ENCODE measurements at places on chromosomes 3 and 15.
A peak's percentile ranks its signal among the peaks of the same experiment; 100 is the strongest.

DNA sequence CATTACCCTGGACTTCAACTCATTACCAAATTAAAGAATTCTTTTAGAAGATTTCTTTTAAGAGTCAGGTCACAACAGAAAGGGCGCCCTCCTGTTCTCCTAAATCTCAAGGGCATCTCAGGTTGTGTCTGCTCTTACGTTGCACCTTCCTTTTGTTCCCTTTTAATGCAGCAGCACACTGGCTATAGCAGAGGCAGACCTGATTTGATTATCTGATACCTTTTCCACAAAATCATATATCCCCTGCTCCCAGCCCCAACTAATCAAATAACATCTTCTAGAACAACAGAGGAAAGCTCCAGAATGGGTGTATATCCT is 40.1 kb downstream of the TIGIT start:
- no peaks in the 10 kb centered on the region for H3K27me3 ChIP-seq
- H3K4me3 ChIP-seq, result no peak overlapping the region
- H3K36me3 ChIP-seq, result no peaks in the 10 kb centered on the region

GRCh38 chr3:185685231-185686035 is 99.3 kb downstream of the SENP2 start:
- no peak for DNase-seq
- no peak overlapping the region for H3K27ac ChIP-seq
- no peak overlapping the region for H3K4me3 ChIP-seq
- no peaks in the 10 kb centered on the region for H3K4me1 ChIP-seq
- H3K27me3 ChIP-seq, result no peaks in the 10 kb centered on the region
- no peaks in the 10 kb centered on the region for H3K36me3 ChIP-seq

GRCh38 chr3:9230596-9230995 is 18.9 kb downstream of the SRGAP3 start:
- H3K27ac ChIP-seq, result no peak overlapping the region
- no peak for DNase-seq
- no peaks in the 10 kb centered on the region for H3K27me3 ChIP-seq
- H3K4me3 ChIP-seq, result no peak overlapping the region

- H3K36me3 ChIP-seq, result no peaks in the 10 kb centered on the region
- no peak overlapping the region for H3K4me3 ChIP-seq
- no peaks in the 10 kb centered on the region for H3K27me3 ChIP-seq
- H3K27ac ChIP-seq, result no peak overlapping the region
Observed at GRCh38 chr15:38193496-38193895, 59.1 kb upstream of the SPRED1 start.

DNA sequence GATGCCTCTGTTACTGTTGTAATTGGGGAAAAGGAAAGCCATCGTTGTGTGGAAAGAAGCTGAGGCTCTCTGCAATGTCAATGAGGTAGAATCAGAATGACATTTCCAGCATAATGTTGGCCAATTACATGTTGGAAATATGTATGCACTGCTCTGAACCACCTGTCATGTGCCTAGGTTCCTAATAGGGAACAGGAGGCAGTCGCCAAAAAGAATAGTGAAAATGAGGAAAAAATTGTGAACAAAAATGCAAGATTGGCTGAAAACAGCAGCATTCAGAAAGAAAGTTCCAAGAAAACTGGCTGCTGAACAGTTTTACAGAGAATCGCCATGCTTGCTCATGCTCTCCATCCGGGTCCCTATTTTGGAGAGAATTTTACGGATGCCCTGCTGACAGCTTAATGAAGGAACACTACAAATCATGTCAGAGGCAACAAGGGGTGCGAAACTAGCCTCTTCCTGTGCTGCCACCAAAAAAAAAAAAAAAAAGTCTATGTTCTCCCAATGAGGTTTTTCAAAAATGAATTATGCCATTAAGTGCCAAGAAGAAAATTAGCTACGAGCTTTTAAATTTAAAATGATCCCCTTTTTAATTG is 305.9 kb upstream of the ARRDC4 start:
- H3K27ac ChIP-seq, result no peak overlapping the region
- H3K4me1 ChIP-seq, result peaks cover 8% of the 10 kb centered on the region
- no peaks in the 10 kb centered on the region for H3K36me3 ChIP-seq
- H3K4me3 ChIP-seq, result no peak overlapping the region

GRCh38 chr3:184820525-184820924 is 8.6 kb downstream of the VPS8 start:
- H3K36me3 ChIP-seq, result no peaks in the 10 kb centered on the region
- no peak overlapping the region for H3K4me3 ChIP-seq
- no peaks in the 10 kb centered on the region for H3K4me1 ChIP-seq
- no peak overlapping the region for H3K27ac ChIP-seq

DNA sequence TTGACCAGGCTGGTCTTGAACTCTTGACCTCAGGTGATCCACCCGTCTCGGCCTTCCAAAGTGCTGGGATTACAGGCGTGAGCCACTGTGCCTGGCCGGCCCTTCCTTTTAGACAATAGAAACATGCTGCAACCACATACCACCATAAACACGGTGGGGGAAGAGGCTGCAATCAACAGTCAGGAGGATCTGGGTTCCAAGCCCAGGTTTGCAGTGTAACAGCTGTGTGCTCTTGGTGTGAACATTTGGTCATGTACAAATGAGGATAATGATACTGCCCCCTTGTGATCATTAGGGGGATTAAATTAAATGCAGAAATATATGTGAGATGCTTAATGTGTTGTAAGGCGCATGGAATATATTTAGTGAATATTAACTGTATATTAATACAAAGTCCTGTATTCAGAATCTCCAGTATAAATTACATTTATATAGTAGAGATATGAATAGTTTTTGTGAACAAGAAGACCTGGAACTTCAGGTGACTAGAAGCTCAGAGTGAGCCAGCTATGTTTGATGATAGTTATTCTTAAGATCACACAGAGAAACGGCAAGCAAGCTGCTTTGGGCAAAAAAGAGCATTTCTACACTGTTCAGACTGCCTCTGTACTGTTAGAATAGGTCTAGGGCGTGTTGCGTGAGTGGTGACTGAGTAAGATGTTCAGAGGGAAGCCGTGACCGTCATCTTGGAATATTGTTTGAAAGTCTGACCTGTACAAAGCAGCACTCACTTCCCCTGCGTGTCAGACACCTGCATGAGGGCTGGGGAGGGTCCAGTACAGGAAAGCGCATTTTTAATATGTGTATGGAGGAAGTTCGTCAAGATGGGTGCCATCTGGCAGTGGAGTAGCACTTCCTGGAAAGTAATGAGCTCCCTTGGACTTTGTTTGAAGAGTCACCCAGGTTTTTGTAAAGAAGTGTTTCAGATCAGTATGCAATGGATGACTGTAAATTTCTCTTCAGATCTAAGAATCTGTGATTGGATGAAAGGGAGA is 125.8 kb downstream of the PGPEP1L start:
- no peaks in the 10 kb centered on the region for H3K36me3 ChIP-seq
- no peak overlapping the region for H3K4me3 ChIP-seq
- H3K4me1 ChIP-seq, result peaks cover 73% of the 10 kb centered on the region
- H3K27ac ChIP-seq, result no peak overlapping the region
- no peaks in the 10 kb centered on the region for H3K27me3 ChIP-seq
- DNase-seq, result no peak

DNA sequence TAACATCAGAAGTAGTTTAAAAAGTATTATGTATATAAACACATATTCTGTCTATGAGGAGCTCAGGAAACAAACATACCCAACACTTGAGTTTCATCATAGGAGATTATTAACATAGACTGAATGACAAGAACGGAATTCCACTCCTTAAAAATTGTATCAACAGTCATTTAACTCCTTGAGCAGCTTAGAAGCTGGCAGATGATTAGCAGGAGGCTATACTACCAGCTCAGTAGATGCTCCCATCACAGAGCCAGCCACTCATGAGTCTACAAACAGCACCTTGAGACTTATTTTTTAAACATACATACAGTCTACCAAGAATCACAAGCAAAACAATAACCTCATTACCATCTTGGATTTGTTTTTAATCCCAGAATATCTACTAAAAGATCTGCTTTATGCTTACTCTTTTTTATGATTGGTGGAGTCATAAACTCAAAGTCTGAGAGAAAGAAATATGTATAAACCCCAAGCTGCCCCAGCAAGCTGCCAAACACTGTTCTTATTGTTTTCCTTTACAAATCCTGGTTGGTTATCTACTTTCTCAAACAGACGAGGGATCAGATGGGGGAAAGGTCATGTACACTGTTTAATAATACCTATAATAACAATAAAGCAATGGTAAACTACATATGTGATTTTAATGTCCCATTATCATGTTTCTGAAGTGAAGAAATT is 59.5 kb downstream of the CBLB start:
- H3K27me3 ChIP-seq, result no peaks in the 10 kb centered on the region
- H3K27ac ChIP-seq, result peak overlapping the region; percentile 14
- no peaks in the 10 kb centered on the region for H3K36me3 ChIP-seq
- peaks cover 76% of the 10 kb centered on the region for H3K4me1 ChIP-seq
- H3K4me3 ChIP-seq, result no peak overlapping the region
- no peak for DNase-seq

GRCh38 chr3:30084971-30085403 is 521.4 kb upstream of the TGFBR2 start:
- H3K36me3 ChIP-seq, result no peaks in the 10 kb centered on the region
- no peak overlapping the region for H3K27ac ChIP-seq
- no peaks in the 10 kb centered on the region for H3K4me1 ChIP-seq
- H3K4me3 ChIP-seq, result no peak overlapping the region

GRCh38 chr15:32861761-32862160 is 144.0 kb downstream of the GREM1 start:
- H3K36me3 ChIP-seq, result no peaks in the 10 kb centered on the region
- no peaks in the 10 kb centered on the region for H3K4me1 ChIP-seq
- H3K27me3 ChIP-seq, result no peaks in the 10 kb centered on the region
- DNase-seq, result no peak

GRCh38 chr3:104805042-104805441 is 561.7 kb upstream of the ALCAM start:
- H3K36me3 ChIP-seq, result no peaks in the 10 kb centered on the region
- DNase-seq, result no peak
- H3K27me3 ChIP-seq, result no peaks in the 10 kb centered on the region
- H3K4me1 ChIP-seq, result no peaks in the 10 kb centered on the region
- H3K4me3 ChIP-seq, result no peak overlapping the region

- no peak overlapping the region for H3K27ac ChIP-seq
- H3K36me3 ChIP-seq, result no peaks in the 10 kb centered on the region
- H3K27me3 ChIP-seq, result no peaks in the 10 kb centered on the region
- no peaks in the 10 kb centered on the region for H3K4me1 ChIP-seq
- no peak overlapping the region for H3K4me3 ChIP-seq
- no peak for DNase-seq
Observed at GRCh38 chr15:49737127-49737526, 116.3 kb downstream of the DTWD1 start.

GRCh38 chr3:45524565-45524964 is 70.0 kb upstream of the LIMD1 start:
- DNase-seq, result no peak
- H3K36me3 ChIP-seq, result peaks cover 90% of the 10 kb centered on the region
- no peaks in the 10 kb centered on the region for H3K4me1 ChIP-seq
- no peak overlapping the region for H3K27ac ChIP-seq
- H3K4me3 ChIP-seq, result no peak overlapping the region

DNA sequence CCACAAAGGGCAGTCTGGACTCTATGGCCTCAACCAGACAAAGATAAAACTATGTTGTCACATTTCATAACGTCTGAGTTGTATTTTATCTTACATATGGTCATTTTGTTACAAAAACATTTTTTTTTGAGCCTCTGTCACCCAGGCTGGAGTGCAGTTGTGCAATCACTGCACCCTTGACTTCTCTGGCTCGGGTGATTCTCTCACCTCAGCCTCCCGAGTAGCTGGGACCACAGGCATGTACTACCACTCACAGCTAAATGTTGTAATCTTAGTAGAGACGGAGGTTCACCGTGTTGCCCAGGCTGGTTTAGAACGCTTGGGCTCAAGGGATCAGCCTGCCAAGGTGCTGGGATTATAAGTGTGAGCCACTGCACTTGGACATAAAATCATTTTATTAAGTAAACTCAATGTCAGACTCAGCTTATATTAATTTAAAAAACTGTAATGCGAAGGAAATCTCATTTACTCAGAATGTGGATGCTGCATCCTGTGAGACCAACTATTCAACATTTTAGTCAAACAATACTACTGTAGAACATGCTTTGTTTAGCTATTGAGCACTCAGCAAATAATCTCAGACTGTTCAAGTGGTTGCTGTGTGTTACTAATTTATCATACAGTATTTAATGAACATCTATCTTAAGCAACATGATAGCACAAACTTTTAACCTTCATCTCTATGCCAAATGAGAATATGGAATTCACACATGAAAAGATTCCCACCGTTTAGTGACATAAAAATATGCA is 209.2 kb downstream of the TBL1XR1 start:
- DNase-seq, result no peak
- H3K27ac ChIP-seq, result no peak overlapping the region
- no peaks in the 10 kb centered on the region for H3K27me3 ChIP-seq
- no peaks in the 10 kb centered on the region for H3K4me1 ChIP-seq
- no peak overlapping the region for H3K4me3 ChIP-seq
- H3K36me3 ChIP-seq, result no peaks in the 10 kb centered on the region

- no peaks in the 10 kb centered on the region for H3K27me3 ChIP-seq
- no peaks in the 10 kb centered on the region for H3K4me1 ChIP-seq
- no peak for DNase-seq
- no peak overlapping the region for H3K27ac ChIP-seq
Observed at GRCh38 chr3:87727783-87728182, 331.0 kb downstream of the CGGBP1 start.

DNA sequence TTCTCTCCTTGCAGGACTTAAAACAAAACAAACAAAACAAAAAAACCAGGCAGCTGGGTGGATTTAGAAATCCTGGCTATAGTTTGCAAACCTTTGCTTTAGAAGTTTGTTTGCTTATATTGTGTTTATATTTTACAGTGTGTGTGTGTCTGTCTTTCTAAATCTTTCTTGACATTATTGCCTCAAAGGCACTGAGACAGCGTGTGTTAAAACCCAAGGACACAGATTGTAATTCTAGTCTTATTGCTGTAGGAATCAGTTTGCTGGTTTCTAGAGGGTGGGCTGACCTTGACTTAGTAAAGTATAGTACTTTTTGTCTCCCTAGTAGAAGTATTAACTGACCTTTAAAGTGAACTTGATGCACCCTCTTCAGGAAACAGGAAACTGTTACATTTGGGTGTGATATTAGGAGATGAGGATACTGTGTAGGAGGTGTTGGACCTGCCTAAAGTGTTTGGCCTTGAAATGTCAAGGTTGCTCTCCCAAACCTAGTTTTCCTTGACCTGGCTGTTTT is 71.0 kb downstream of the TCF12 start:
- H3K4me3 ChIP-seq, result no peak overlapping the region
- H3K4me1 ChIP-seq, result peaks cover 47% of the 10 kb centered on the region
- H3K27me3 ChIP-seq, result no peaks in the 10 kb centered on the region
- no peak for DNase-seq
- H3K36me3 ChIP-seq, result no peaks in the 10 kb centered on the region

DNA sequence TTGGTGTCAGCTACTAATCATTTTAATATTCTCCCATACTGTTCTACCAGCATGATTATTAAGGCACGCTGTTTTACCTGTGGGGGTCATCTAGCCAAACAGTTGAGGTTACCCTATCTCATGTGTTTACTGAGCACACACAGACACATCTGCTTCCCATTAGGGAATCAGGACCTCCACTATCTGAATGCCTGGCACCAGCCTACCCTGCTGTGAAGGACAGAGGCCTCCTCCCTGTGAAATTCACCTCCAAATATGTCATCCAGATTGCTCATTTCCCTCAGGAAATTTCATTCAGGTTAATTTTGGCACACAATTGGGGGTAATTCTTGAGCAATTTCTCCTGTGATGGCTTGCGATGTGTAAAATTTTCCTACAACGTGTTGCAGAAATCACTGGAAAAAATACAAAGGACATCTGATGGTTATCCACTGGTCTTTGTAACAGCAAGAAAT is 155.6 kb upstream of the NR2E3 start:
- peaks cover 58% of the 10 kb centered on the region for H3K4me1 ChIP-seq
- H3K27me3 ChIP-seq, result no peaks in the 10 kb centered on the region
- no peak for DNase-seq
- H3K36me3 ChIP-seq, result no peaks in the 10 kb centered on the region
- no peak overlapping the region for H3K4me3 ChIP-seq

- no peaks in the 10 kb centered on the region for H3K36me3 ChIP-seq
- H3K4me1 ChIP-seq, result no peaks in the 10 kb centered on the region
- no peak overlapping the region for H3K27ac ChIP-seq
- no peak for DNase-seq
Observed at GRCh38 chr3:189267981-189268613, 96.3 kb downstream of the TPRG1 start.
